Amniotic stem cell (primary cell): ENCODE measurements at places on chromosomes 3 and 15.

GRCh38 chr3:58622892-58623291 lies 43.7 kb downstream of the FAM3D start:
- DNase-seq, result no peak

DNA sequence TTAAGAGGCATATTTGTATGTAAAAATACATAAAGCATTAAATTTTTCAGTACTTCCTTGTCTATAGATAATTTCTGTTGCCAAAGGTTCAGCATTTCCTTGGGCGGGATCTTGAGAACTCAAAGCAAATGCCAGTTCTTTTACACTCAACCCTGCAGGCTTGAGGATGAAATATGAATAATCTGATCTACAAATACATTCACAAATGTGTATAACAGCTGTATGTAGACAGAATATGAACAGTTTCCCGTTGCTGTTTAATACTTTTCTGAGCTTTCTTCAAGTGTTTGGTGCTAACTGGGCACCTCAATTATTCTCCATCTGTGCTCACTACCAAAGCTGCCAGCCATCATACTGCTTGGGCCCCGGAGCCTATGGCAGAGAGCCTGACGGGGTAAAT lies 661.3 kb downstream of the NLGN1 start:
- no peak for DNase-seq

DNA sequence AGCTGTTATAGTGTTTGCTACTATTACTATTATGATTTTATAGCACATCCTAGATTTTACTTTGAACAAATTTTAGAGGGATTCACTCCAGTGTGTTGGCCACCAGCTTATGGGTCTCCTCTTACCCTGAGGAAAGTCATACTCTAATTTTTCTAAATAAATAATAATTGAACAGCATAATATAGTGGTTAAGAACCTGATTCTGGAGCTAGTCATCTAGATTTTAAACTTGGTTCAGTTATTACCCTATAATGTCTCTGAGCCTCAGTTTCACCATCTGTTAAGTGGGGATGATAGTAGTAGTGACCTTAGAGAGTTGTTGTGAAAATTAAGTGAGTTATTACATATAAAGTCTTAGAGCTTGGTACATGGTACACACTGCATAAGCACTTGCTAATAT lies 30.7 kb upstream of the TOPAZ1 start:
- DNase-seq, result no peak

- no peak for DNase-seq
Measured at GRCh38 chr3:27578032-27578431, 93.8 kb upstream of the SLC4A7 start.

- DNase-seq, result no peak
Measured at GRCh38 chr3:144235489-144235888, 263.9 kb downstream of the DIPK2A start.

- DNase-seq, result no peak
Measured at GRCh38 chr3:182710557-182711157, 82.6 kb upstream of the ATP11B start.

- no peak for DNase-seq
Measured at GRCh38 chr15:91950631-91951329, 97.3 kb downstream of the SLCO3A1 start.

DNA sequence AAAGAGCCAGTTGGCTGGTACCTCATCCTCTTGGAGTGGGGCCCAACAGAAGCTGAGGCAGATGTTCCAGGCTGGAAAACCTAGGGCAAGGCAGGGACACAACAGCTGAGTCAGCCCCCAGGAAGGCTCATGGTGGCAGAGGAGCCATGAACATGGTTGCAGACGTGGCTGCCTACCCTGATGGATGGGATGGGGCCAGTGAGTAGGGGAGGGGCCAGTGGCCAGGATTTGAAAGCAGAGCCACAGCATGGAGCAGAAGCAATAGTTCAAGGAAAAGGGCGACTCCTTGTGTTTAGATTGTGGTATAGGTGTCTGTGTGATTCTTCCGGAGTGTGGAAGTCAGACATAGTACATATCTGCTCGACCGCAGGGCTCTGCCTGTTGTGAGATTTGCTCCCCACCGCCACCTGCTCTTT lies 24.2 kb downstream of the PXYLP1 start:
- no peak for DNase-seq

DNA sequence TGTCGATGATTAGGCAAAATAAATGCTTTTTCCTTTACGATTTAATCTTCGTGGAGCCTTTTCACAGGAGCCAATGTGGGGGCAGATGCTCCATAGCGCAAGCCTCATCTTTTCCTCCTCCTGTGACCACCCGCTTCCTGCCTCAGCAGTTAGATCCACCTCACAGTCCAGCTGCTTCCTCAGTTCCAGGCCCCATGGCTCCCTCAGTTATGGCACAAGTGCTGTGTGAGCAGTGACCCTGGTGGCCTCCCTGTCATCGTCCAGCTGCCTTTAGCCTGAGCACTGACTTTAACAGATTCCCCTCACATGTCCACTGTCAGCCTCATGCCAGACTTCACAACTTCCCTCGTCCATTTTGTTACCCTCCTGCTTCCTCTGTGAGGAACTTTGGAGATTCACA lies 424.6 kb upstream of the GBE1 start:
- no peak for DNase-seq

DNA sequence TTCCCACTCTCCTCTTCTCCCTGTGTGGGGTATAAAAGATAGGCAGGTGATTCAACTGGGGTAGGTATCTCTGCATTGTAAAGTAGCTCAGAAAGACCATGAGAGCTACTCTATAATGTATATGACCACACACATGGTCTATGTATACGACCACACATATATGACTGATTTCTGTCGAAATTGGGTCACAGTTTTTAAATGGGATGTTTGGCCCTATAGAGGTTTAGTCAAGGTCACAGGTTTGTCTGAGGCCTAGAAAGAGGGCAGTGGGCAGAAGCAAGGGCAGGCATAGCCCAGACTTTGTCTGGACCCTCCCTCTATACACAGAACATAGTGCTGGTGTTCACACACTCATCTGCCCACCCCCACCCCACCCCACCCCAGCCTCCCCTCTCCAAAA lies 4.4 kb downstream of the LAMP3 start:
- no peak for DNase-seq

GRCh38 chr3:181698263-181698954 lies 13.3 kb upstream of the SOX2 start:
- DNase-seq, result no peak

- no peak for DNase-seq
Measured at GRCh38 chr3:69446402-69447072, 60.6 kb upstream of the FRMD4B start.

GRCh38 chr3:176523114-176523513 lies 674.2 kb downstream of the TBL1XR1 start:
- no peak for DNase-seq

DNA sequence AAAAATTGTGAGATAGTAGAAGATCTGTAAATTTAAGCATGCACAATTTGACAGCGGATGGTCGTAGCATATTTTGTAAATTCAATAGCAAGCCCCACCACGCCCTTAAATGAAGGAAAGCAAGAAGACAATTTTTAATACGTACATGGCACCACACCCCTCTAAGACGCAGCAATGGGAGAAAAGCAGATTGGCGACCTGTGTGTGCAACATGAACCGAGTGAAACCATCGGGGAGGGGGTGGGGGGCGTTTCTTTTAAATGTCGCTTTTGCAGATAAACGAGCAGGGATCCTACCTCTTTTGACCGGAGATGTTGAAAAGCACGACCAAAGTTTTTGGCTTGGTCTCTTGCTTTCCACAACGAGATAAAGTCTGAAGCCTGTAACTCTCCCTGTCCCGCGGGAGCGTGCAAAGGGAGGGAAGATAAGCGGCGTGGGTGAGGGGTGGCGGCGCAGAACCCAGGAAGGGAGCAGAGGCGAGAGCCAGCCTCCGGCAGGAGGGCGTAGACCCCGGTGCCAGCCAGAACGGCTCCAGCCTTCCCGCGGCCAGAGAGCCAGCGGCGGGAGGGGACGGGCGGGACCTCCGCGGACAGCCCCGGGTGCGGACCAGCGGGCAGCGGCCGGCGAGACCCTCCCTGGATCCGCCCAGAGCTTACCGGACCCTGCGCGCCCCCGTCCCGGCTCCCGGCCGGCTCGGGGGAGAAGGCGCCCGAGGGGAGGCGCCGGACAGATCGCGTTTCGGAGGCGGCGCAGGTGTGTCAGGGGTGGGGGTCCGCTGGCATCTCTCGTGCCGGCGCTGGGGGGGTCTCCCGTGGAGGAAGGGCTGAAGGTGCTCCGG lies at the start of gene CHL1:
Gene CHL1, plus strand, starts transcription at position 453 of the 838 bp plus-strand sequence. CDS start 123,014 bp downstream, outside the sequence.
- DNase-seq, result no peak

DNA sequence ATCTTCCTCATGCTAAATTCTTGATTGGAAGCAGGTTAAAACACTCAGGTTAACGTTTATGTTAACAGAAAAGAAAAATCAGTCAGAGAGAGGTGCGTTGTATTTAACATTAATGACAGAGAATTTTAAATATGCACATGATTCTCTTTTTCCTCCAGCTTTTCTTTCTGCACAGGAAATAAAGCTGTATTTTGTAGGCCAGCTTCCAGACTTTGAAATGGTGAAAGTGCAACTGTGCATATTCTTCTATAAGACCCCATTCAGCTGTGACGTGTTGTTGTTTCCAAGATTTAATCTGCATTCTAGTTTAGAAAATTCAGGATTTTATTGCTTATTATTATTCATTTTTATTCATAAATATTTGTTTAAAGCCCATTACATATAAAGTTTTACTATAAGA lies 11.8 kb downstream of the MBNL1 start:
- no peak for DNase-seq

DNA sequence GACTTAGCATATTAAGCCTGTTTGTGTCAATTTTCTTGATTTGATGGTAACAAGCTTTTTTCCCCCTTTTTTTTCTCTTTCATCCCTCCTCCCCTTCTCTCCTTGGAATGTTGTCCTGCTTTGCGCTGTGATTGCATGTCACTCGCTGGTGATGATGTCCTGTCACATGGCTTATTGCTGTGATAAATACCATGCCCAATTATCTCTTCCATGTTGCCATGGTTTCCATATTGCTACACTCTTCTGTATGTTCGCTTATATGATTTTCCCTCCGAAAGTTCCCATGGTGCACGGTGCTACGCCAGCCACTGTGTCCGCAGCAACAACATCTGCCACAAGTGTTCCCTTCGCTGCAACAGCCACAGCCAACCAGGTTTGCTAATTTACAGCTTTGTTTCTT lies 187.3 kb downstream of the MBNL1 start:
- no peak for DNase-seq

DNA sequence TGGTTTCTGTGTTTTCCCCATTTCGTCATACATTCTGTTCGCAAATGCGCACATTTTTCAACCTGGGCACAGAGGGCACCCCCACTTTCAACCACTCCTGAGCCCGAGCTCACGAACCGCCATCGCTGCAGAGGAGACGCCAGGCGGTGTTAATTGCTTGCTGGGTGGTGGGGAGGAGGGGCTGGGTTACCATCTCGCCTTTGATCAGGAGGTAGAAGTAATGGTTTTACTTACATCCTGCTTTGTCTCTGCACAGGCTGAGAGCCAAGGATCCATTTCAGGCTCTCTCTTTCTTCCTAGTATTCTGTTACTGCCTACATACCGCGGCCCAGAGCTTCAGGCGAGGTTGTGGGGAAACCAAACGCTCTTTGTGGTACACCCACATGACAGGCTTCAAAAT lies 177.3 kb upstream of the WNT5A start:
- no peak for DNase-seq

DNA sequence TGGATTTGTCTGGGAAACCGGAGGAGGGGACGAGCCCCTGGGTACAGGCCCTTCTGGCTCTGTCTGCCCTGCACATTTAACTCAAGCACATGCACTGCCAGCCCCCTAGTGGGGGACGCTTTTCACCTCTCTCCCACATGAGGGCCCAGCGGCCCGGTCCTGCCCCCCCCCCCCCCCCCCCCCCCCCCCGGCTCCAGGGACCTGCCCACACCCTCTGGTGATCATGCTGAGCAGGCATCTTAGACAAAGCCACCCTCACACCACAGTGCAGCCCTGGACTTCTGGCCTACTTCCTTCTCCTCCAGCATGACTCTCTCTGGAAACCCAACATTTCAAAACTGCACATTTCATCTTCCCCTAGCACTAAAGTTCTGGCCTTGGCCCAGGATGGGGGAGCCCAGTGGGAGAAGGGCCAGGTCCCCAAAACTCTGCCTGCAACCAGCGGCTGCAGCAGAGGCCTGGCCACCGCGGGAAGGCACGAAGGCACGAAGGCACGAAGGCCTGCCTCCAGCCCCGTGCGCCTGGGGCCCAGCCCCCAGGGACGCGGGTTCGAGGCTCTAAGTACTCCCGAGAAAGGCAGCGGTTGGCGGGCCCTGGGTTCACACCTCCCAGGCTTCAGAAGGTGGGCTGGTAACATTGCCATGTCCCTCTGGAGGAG lies 14.1 kb downstream of the KLF15 start:
- DNase-seq, result no peak

GRCh38 chr3:152610622-152611021 lies 224.3 kb upstream of the P2RY1 start:
- no peak for DNase-seq

- DNase-seq, result no peak
Measured at GRCh38 chr3:66747261-66747660, 246.4 kb upstream of the LRIG1 start.

DNA sequence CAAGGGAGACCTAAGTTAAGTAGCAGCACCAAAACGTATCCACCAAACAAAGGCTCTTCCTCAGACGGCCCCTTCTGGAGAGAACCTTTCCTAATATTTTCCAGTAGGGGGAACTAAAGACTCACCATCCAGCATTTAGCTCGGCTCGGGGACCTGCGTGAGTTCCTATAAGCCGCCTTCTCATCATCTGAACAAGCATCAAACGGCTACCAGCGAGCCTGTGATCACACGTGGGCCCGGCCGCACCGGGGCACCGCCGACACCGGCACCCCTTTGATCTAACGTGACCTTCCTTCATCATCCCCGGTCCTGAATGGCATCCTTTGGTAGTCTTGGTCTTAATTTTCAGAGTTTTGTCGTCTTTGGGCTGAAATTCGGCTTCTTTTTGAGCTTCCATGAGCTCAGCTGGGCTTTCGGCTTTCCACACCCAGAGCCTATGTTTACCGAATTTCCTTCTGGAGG lies 1.4 kb upstream of the ROBO2 start:
- DNase-seq, result peak; percentile 84

GRCh38 chr3:116417151-116417550 lies 28.1 kb downstream of the LSAMP start:
- no peak for DNase-seq

DNA sequence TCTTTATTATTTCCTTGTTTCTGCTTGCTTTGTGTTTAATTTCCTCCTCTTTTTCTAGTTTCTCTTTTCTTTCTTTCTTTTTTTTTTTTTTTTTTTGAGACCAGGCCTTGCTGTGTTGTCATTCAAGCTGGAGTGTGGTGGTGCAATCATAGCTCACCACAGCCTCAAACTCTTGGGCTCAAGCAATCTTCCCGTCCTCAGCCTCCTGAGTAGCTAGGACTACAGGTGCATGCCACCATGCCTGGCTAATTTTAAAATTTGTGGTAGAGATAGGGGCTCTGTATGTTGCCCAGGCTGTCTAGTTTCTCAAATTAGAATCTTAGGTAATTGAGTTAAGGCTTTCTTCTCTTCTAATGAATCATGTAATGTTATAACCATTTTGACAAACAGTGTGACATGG lies 22.4 kb downstream of the SLMAP start:
- DNase-seq, result no peak

GRCh38 chr3:14222457-14222856 lies 43.8 kb downstream of the LSM3 start:
- DNase-seq, result no peak

GRCh38 chr3:66405701-66406091 lies 95.1 kb downstream of the LRIG1 start:
- peak; percentile 75 for DNase-seq
